ENCODE measurements at places on chromosomes 1 and 21. TPM values are rescaled to one million over a fixed set of nuclear protein-coding genes. Genes with fewer than 3 reads are reported as not detected.

BSND gene
- total RNA-seq: not detected

KIF2C gene
- 0.81 TPM for total RNA-seq

TNFRSF8 gene
- 1.7 TPM for total RNA-seq

SLAMF1 gene
- total RNA-seq: not detected

DRAM2 gene
- 36.1 TPM for total RNA-seq

PKP1 gene
- total RNA-seq: 0.05 TPM

RABIF gene
- total RNA-seq: 4.8 TPM

DSCAM gene
- not detected for total RNA-seq

NBPF4 gene
- total RNA-seq: not detected

TXNIP gene
- 850 TPM for total RNA-seq

HTR6 gene
- not detected for total RNA-seq

LRRC7 gene
- 1.0 TPM for total RNA-seq

PTGER3 gene
- total RNA-seq: 1.0 TPM

CYYR1 gene
- 14.3 TPM for total RNA-seq

OR10J1 gene
- not detected for total RNA-seq

FCGR3B gene
- 1.8 TPM for total RNA-seq

FAM110D gene
- total RNA-seq: 2.1 TPM

MPZ gene
- 1.2 TPM for total RNA-seq

PGBD5 gene
- total RNA-seq: 6.1 TPM

OXCT2 gene
- total RNA-seq: 2.7 TPM

SPRR3 gene
- total RNA-seq: not detected

PROK1 gene
- total RNA-seq: 1.6 TPM

PPIAL4G gene
- not detected for total RNA-seq

IL20 gene
- not detected for total RNA-seq

DNM3 gene
- 1.5 TPM for total RNA-seq
